ENCODE measurements at places on chromosomes 6 and 20.

DNA sequence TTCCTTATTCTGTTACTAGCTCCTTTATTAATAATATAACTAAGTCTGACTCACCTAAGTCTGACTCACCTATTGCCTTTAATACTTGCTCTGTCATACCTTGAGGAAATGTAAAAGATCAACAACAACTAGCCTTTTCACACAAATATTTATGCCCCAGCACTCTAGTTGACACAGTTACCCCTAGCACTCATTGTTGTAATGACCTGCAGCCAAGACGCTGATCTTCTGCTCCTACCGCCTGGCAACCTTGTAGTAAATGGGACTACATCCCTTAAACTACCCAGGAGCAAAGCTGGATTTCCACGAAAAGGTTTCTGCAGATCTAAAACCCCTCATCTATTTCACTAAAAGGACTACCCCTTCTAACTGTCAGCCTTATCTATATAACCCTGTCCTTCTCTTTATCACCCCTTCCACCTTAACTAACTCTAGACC, 90.0 kb downstream of the PLG start:
- DNase-seq: no peak

- DNase-seq: no peak
Measured at GRCh38 chr20:63372971-63373885, 12.1 kb upstream of the CHRNA4 start.

GRCh38 chr6:114580882-114581281, 238.1 kb upstream of the HS3ST5 start:
- no peak for DNase-seq

DNA sequence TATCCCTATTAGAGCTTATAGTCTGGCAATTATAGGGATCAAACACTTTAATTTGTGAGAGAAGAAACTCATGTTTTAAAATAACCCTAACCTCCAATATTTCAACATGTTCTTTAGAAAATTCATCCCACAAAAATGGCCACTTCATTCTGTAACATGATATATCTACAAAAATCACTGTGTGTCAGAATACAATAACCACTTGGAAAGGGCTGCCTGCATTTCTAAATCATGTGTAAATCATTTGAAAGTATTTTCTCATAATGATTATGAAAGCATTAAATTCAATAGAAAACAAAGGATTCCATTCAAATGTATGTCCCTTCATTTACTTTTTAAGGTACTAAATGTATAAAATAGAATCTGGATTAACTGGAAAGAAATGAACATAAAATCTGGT, 101.4 kb upstream of the NHSL1 start:
- DNase-seq: no peak

DNA sequence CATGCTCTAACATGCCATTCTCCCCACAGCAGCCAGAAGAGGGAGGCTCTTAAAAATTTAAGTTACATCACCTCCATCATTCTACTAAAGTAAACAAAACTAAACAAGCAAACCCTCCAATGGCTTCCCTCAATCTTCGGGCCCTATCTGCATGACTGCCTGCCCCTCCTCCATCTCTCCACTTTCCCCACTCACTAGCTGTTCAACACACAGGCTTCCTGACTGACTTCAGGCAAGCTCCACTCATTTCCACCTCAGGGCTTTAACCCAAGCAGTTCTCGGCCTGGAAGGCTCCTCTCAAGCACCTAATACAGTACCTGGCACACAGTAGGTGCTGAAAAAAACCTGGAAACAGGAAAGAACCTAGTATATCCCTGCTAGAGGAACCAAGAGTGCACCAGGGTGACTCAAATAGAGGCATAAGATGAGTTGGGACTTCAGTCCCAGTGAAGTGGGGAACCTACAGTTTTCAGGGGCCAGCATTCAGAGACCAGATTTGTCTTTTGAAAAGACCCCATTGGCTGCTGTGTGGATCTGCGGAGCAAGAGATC, 2.8 kb downstream of the AHCY start:
- DNase-seq: no peak

GRCh38 chr6:24719125-24719971, at the start of gene C6orf62:
C6orf62 (minus strand) TSS chr6:24719154; CDS start chr6:24718668, 486 bp downstream.
- peak; percentile 84 for DNase-seq

- no peak for DNase-seq
Measured at GRCh38 chr20:8515810-8516435, 383.9 kb downstream of the PLCB1 start.

- no peak for DNase-seq
Measured at GRCh38 chr6:37793067-37793466, 26.5 kb upstream of the ZFAND3 start.

DNA sequence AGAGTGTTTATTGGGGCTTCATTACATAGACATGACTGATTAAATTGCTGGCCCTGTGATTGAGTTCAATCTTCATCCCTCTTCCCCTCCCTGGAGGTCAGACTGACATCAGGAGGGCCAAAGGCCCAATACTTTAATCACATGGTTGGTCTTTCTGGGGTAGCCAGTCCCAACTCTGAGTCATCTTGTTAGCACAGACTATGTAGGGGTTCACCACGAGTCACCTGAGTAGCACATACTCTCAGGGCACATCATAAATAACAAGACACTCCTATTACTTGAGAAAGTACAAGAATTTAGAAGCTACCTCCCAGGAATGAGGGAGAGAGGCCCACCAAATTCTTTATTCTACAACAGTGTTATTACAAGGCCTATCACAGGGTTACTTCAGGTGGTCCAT, 11.3 kb downstream of the GINS1 start:
- no peak for DNase-seq

GRCh38 chr6:143498428-143498827, 13.1 kb downstream of the FUCA2 start:
- no peak for DNase-seq

DNA sequence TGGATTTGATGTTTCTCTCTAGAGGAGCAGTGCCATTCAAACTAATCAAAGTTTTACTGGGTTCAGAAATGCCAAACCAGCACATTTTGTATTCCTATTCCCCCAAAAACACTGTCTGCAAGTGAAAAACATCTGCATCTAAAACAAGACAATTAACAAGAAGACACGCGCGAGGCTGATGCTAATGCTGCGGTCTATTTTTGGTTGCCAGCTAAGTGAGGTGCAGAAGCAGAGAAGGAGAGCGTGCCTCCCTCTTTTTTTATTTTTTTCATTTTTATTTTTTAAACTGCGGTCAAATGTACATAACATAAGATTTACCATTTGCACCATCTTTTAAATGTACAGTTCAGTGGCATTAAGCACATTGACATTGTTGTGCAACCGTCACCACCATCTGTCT, 641.1 kb downstream of the DHX35 start:
- no peak for DNase-seq

- DNase-seq: peak; percentile 55
Measured at GRCh38 chr6:167778497-167779128, 48.1 kb upstream of the AFDN start.

- DNase-seq: no peak
Measured at GRCh38 chr6:37584654-37585522, 85.2 kb upstream of the CCDC167 start.

DNA sequence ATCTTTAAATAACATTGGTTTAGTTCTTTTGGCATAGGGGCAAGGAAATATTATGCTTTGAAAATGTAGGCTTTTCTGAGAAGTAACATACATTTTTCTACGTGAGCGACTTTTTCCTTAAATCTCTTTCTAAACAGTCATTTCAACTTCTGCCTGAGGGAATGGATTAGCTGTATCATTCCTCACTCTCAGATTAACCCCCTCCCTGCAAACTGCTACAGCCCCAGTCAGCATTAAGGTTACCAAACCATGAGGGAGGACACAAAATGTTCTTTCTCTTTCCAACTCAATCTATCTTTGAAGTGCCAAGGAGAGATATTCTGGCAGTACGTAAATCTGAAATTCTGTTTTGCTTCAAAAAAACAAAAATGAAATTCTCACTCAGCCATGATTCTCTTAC, 231.3 kb upstream of the FLRT3 start:
- DNase-seq: no peak

GRCh38 chr6:25359191-25359861, 80.2 kb downstream of the CARMIL1 start:
- DNase-seq: no peak

DNA sequence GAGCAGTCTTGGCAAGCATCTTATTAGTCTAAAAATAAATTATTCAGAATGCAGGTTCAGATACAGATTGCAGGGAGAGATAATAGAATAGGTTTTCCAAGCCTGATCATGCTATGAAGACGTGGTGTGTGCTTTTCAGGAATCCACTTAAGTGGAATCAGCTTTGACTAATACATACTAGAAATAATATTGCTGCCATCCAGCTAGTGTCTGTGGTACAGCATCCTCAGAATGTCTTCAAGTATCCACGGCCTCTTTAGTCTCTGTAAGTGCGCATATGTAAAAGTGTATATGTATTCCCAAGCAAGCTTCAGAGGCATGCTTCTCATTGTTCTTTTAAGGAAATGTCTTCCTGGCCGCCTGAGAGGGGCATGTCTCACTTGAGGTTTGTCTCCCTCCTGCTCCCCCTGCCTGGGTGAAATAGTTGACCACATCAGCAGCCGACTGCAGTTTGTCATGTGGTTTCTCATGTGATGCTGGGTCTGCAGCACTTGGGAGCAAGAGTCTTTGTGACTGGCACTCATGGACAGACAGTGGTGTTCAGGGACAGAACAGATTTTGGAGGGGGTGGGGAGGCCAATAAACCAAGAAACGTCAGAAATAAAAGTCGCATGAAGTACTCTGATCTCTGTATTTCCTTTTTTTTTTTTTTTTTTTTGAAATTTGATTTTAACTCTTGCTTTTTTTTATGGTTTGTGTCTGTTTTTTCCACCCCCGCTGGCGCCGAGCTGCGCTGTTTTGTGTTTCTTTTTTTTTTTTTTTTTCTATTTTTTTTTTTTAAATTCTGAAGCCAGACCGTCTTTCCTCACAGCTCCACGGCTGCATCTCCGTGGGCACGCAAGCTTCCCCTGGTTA, 150.8 kb downstream of the PRL start:
- DNase-seq: no peak

GRCh38 chr6:133814238-133814637, 74.7 kb upstream of the TCF21 start:
- no peak for DNase-seq

GRCh38 chr20:53655625-53656292, 62.1 kb upstream of the ZNF217 start:
- no peak for DNase-seq

- DNase-seq: no peak
Measured at GRCh38 chr6:80862756-80863155, 756.3 kb downstream of the BCKDHB start.

- DNase-seq: no peak
Measured at GRCh38 chr6:39294133-39294532, 20.1 kb downstream of the KCNK17 start.

- DNase-seq: no peak
Measured at GRCh38 chr6:43297644-43298564, at the start of gene SLC22A7. SLC22A7 (plus strand) TSS chr6:43298260; CDS start chr6:43298359, 99 bp downstream.

DNA sequence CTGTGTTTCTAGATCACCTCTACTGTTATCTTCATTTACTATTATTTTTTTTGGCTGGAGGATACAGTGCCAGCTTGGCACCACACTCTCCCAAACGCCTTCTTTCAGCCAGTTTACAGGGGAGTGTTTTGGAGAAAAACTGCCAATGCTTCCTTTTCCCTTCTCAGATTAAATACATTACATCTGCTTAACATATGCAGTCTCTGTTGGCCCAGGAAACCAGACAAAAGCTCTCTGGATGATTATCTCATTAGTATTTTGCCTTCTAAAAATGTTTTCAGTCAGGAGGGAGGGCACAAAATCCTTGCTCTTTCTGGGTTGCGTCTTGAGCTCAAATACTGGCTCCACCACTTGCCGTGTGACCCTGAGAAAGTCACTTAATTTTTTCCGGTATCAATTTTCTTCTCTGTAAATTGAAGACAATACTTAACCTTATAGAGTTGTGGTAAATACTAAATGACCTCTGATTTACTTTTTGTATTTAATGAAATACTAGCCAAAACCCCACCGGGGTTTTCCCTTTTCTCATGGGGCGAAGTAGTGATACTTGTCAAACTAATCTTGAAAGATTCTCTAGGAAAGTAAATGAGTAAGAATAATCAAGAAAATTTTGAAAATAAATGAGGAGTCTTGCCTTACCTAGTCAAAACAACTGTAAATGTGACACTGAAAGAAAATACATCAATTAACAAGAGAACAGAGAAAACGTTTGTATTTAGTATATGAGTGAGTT, 146.2 kb downstream of the MMS22L start:
- no peak for DNase-seq

DNA sequence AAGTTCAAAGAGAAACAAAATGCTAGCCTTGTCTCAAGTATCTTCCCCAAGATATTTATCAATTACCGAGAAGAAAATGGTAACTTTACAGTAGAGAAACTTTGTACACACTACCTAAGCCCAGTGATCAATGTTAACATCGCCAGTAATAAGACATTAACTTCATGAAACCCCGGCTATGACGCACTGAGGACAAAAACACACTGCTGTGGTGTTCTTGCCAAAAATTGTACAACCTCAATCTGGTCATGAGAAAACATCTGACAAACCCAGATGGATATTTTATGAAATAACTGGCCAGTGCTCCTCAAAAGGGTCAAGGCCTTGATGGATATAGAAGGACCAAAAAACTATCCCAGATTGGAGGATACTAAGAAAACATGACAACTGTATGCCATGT, 85.5 kb upstream of the DTNBP1 start:
- DNase-seq: no peak

GRCh38 chr6:127516662-127517273, 2.4 kb downstream of the MTCL3 start:
- no peak for DNase-seq

- DNase-seq: no peak
Measured at GRCh38 chr6:21987501-21987957, 309.3 kb downstream of the PRL start.

GRCh38 chr6:23873161-23873560, 252.9 kb upstream of the NRSN1 start:
- no peak for DNase-seq

GRCh38 chr6:73050706-73051105, 174.6 kb downstream of the KHDC1L start:
- DNase-seq: no peak

DNA sequence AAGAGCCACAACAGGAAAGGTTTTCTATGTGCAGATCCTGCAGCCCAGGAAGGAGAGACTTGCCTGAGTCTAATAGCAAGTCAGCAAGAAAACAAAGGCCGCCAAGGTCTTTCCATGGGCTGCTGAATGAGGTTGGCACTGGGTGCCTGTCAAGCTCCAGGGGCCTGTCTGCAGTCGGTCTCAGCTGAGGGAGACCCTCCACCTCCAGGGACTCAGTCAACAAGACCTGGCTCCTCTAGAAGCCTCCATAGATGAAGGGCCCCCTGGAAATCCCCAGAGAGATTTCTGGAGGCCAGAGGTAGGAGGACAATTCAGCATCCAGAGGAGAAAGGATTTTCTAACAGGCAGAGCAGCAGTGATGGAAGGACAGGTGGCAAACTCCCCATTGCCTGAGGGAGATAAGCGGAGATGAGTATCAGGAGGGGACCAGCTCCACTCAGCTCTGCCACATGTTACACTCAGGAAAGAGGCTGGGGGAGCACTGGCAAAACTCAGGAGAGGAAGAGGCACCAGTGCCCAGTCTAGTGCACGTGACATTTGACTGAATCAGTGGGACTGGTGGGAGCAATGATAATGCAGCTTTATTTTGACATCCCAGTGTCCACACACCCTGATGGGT, 33.5 kb upstream of the FKBP1A start:
- DNase-seq: no peak

- DNase-seq: no peak
Measured at GRCh38 chr6:158158123-158158522, 9.9 kb downstream of the SERAC1 start.

GRCh38 chr6:46016063-46016608, 476 bp upstream of the CLIC5 start:
- DNase-seq: no peak
